Testis (tissue), 5 donors: ENCODE measurements at places on chromosomes 12 and 14.

DNA sequence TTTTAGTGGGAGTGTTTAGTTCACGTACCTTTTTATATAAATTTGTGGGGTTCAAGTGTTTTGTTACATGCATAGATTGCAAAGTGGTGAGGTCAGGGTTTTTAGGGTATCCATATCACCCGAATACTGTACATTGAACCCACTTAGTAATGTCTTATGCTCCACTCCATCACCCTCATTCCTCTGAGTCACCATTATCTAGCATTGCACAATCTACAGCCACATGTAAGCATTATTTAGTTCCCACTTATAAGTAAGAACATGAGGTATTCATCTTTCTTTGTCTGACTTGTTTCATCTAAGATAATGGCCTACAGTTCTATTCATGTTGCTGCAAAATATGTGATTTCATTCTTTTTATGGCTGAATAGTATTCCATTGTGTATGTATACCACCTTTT is 583.7 kb upstream of the LRFN5 start:
- no peak for DNase-seq

DNA sequence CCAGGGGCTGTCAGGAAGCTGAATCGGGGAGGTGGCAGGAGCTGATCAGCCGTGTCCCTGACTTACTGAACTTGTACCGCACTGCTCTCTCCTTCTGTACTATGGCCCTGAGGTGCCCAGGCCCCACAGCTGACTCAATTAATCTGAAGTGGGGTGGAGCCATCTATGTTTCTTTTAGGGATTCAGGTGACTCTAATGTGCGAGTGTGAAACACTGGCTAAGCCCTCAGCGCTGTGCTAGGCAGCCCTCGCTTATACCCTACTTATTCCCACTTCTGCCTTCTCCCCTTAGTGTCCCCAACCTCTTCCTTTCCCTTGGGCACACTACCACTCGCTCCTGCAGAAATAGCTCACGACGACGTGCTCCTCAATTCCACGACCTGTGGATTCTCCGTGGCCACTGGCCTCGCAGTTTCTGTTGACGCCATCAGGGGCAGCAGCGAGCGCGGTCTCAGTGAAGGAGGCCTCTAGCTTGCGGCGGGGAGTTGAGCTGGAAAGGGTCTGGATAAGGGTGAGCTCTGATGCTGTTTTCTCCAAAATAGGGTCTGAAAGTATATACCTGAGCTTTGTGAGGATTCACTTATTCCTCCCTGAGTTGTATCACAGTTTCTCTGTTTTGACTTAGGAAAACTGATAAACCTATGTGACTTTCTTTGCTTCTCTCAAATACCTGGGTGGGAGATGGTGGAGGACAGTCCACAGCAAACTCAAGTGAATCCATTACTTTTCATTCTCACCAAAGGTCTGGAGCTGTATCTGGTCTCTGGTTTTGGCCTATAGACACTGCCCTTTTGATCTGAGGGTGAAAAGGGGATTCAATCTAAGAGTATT is 167.6 kb downstream of the SLC41A2 start:
- DNase-seq, result peak; percentile 67

DNA sequence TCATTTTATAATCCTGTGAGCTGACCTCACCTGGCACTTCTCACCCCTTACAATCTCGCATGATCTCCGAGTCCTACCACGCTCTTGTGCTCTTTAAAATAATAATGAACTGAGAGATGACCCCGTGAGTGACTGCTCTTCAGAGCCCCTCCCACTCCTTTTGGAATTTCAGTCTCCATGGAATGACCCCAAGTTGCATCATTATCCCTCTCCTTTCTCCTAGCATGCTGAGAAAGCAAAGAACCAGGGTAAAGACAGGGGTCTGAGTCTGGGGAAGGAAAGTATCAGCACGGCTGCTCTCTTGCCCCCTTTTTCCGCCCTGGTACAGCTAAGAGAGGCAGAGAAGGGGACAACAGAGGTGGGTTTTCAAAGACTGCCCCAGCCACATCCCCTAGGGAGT is 178.3 kb upstream of the PLEKHA5 start:
- DNase-seq, result no peak

GRCh38 chr14:88829685-88830302 is 5.3 kb downstream of the TTC8 start:
- DNase-seq, result no peak

- no peak for DNase-seq
Measured at GRCh38 chr14:59338761-59339160, 126.4 kb downstream of the GPR135 start.

GRCh38 chr12:102372087-102372486 is 108.3 kb downstream of the IGF1 start:
- DNase-seq, result no peak

- no peak for DNase-seq
Measured at GRCh38 chr14:99802301-99803105, 9.3 kb downstream of the EML1 start.

DNA sequence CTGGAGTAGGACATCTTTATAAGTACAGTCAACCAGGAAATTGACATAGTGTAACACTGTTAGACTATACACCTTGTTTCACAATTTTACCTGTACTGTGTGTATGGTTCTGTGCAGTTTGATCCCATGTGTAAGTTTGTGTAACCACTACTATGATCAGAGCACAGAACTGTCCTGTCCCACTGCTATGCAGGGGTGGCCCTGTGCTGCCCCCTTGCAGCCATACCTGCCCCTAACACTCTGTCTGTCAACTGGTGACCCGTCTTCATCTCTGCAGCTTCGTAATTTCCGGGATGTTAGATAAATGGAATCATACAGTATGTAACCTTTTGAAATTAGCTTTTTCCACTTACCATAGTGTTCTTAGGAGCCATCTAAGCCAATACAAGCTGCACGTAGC is 58.7 kb upstream of the RD3L start:
- DNase-seq, result no peak

- no peak for DNase-seq
Measured at GRCh38 chr12:8011331-8011730, 21.2 kb upstream of the FOXJ2 start.

GRCh38 chr14:64688031-64688430 is 16.2 kb upstream of the PLEKHG3 start:
- no peak for DNase-seq

- no peak for DNase-seq
Measured at GRCh38 chr14:89635615-89636014, 218.6 kb upstream of the FOXN3 start.

GRCh38 chr12:92503971-92504593 is 198.7 kb upstream of the PLEKHG7 start:
- DNase-seq, result no peak

DNA sequence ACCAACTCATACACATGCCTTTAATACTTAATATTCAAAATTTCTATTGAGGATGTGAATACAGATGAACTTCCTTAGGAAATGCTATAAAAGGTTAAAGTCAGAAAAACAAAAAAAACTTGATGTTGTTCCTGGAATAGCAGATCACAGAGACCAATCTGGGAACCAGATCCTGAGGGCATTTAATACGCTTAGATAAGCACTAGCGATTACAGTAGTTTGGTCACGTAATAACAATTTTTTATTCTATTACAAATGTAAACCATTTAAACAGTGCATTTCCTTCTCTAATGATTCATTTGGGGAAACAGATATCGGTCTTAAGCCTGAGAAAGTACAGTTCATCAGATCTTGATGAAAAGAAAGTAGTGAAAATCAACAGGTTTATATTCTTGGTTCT is 30.8 kb upstream of the ABCC9 start:
- no peak for DNase-seq

DNA sequence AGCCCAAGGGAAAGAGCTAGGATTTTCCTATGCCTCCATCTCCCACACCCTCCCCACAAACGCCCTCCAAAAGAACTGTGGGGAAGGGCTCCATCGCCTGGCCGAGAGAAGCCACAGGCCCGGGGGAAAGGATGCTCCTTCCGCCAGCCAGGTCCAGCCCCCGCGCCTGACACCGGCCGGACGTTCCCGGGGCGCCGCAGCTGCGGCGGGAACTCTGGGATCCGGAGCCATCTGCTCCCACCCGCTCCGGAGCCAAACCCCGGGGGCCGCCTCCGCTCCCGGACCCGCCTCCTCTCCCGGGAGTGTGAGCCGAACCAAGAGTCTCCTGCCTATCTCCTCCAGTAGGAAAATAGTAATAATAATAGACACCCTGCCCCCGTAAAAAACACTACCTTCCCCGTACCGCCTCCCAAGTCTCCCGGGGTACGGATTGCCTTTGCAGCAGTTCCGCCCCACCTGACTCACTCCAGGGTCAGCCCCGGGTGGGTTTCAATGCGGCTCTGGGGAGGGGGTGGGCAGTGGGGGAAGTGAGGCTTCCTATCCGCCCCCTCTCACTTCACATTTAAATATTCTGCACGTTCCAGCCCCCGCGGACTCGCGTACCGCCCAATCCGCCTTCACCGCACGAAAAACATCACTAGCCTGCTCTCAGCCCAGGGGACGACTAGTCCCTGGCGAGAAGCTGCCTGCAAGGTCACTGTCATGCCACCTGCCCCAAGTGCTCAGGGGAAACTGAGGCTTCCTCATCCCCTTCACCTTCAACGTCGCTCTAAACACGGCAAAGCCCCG is 2.4 kb downstream of the AGAP2 start:
- DNase-seq, result no peak

- peak; percentile 38 for DNase-seq
Measured at GRCh38 chr12:119659289-119659897, 8.5 kb upstream of the PRKAB1 start.

DNA sequence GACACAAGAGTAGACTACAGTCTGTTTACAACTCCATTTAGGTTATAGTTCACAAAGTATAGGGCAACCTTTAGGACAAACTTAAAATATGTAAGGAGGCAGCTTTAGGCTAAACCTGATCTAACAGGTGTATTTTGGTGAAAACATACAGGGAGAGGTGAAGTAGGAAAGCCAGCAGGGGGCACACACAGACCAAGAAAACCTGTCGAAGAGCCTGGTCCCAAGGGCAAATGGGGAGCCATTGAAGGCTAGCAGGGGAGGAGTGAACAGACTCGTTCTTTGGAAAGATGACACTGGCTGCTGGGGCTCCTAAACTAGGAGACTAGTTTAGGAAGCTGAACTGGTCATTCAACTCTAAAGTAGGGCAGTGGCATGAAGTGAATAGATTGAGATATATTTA is 138.8 kb upstream of the WSCD2 start:
- DNase-seq, result peak; percentile 61

GRCh38 chr14:56235388-56235787 is 117.2 kb downstream of the PELI2 start:
- DNase-seq, result no peak

- DNase-seq, result no peak
Measured at GRCh38 chr12:2429032-2429431, 365.7 kb upstream of the FKBP4 start.

- no peak for DNase-seq
Measured at GRCh38 chr12:114692186-114693058, 8.4 kb upstream of the TBX3 start.

DNA sequence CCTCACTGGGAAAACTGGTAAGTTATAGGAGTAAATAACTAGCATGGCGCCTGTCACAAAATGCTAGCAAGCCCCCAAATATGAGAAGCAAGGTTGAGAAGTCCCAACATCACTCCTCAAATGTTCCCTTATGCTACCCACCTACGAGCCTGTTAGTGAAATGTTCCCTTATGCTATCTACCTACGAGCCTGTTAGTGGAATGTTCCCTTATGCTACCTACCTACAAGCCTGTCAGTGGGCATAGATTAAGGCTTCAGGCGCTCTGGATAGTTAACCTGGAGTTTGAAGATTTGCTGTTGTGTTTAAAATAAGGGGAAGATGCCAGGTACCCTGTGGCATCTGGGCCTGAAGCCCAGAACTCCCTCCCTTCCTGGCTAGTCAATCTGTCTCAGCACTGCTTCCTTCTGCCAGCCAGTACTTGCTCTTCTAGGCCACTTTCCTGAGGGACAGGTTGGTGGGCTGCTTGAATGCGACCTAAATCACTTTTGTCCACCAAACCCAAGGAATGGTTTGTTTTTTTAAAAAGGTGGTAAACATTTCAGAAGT is 67.1 kb upstream of the SINHCAF start:
- DNase-seq, result no peak
